MM.1S (cell line): ENCODE measurements at places on chromosomes 1 and 21.

GRCh38 chr1:108053270-108054013, 88.5 kb upstream of the VAV3 start:
- no peak for DNase-seq

- DNase-seq = no peak
These were observed 60.4 kb downstream of the ALG14 start for GRCh38 chr1:95012389-95012788.

DNA sequence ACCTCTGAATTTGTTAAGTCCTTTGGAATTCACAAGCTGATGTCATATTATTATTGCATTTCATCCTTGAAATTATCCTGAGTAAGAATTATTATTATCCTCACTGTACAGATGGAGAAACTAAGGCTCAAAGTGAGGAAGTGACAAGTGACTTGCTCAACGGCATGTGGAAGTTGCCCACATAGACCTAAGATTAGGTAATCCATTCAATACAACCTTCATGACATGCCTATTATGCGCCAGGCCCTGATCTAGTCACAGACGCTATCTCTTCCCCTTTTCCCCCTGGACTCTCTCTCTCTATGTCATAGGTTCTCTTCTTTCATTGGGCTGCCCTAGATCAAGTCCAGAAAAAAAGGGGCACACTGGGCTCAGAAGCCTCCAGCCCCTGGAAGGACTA, 84.9 kb upstream of the KCNK2 start:
- no peak for DNase-seq

DNA sequence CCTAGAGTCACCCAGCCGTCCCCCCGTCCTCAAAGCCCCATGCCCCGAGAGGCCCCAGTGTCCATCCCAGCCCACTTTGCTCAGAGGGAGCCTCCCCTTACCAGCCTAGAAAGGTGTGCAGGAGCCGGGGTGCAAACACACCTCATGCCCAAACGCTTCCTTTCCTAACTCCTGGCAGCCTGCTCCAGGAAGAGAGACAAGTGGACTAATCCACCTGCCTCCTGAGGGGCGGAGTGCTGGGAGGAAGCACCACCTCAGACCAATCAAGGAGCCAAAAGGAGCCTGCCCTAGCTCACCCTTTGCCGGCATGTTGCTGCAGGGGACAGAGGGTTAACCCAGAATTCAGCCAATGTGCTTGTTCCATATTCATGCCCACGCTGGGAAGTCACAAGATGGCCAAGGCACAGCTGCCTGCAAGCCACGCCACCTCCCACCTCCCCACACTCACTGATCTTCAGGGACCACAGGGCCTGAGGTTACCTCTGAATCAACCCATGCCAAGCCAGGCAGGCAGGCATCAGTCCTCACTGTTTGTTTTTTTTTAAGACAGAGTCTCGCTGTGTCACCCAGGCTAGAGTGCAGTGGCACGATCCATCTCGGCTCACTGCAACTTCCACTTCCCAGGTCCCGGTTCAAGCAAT, 27.8 kb downstream of the PLEKHA6 start:
- no peak for DNase-seq
